ENCODE measurements at places on chromosomes 5 and 9. TPM values are rescaled to one million over a fixed set of nuclear protein-coding genes. Genes with fewer than 3 reads are reported as not detected.
A peak's percentile ranks its signal among the peaks of the same experiment; 100 is the strongest.

DNA sequence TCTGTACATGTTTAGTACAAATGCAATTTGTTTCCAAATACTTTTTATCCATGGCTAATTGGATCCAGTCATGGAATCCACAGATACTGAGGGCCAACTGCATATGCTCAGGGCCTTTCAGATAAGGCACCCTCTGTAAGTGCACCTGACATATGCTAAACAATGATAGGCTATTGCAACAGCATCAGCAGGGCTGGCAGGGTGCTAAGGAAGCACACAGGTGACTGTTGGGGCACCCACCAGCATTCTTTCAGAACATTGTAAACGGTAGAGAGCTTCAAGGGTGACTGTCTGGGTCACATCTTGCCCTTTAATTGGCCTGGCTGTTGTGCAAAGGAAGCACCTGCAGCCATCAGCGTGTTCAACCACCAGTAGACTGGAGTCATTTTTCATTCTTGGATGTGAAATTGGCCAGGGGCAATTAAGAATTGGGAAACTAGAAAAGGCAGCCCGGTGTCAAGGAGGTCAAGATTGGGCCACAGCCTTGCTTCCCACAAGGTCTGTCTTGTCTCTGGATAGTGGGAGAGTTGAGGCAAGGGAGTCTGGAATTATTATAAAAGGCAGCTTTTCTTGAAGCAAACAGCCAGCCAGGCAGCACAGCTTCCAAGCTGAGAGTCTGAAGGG lies 129.3 kb upstream of the RAI14 start:
- DNase-seq: no peak

DNA sequence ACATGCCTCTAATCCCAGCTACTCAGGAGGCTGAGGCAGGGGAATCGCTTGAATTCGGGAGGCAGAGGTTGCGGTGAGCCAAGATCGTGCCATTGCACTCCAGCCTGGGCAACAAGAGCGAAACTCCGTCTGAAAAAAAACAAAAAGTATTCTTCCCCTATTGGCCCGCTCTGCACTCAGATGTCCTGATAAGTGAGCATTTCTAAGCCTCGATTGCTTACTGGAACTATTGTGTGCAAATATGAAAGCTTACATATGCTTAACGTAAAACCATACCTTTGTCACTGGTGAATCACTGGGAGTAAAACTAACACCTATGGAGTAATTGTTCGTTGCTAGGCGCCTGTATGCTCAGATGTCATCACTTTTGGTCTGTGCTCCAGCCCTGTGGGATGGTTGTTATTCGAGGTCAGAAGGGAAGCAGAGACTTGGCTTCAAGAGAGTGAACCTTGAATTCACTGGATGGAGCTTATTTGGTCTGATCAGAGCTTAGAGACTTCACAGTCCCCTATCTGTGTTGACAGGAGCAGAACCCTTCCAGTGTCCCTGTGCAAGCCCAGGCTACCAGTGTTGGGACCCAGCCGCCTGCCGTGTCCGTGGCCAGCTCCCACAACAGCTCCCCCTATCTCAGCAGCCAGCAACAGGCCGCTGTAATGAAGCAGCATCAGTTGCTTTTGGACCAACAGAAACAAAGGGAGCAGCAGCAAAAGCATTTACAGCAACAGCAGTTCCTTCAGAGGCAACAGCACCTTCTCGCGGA lies 25.3 kb upstream of the LTC4S start:
- no peak for DNase-seq

The INSYN2B gene
- total RNA-seq: 0.57 TPM

DNA sequence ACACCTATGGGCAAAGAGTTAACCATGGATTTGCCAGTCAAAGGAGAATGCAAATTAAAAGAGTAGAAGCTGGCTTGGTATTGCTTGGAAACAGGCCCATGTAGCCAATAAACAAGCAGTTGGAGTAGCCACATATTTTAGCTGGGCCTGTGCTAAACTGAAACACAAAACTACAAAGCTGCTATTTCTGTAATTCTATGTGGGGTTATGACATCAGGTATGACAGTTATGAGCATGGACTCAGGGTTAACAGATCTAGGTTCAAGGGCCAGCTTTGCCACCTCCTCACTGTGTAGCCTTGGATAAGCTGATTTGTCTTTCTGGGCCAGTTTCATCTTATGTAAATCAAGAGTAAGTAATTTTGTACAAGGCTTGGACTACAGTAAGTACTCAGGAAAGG lies 142.7 kb downstream of the PIP5K1B start:
- no peak for DNase-seq

DNA sequence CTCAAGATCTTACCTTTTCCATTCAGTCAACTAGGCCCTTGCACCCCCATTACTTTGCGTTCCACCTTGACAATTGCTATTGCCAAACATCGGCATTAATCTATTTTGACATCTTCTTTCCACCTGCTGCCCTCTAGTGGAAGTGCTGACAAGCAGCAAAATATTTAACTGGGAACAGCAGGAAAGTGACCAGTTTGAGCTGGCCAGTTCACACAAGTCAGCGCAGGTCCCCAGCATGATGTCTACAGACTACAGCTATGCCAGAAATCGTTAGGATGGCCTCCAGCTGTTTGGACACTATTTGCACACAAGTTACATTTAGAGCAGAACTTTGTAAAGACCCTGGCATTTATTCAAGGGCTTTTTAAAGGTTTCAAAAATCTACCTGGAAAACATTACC lies 160.1 kb downstream of the GHR start:
- peak; percentile 68 for DNase-seq

The PTGER4 gene
- total RNA-seq: 4.6 TPM

GRCh38 chr5:107418071-107418470 lies 252.7 kb downstream of the EFNA5 start:
- DNase-seq: no peak

- DNase-seq: no peak
Observed at GRCh38 chr9:72773570-72773969, 179.3 kb downstream of the ALDH1A1 start.

DNA sequence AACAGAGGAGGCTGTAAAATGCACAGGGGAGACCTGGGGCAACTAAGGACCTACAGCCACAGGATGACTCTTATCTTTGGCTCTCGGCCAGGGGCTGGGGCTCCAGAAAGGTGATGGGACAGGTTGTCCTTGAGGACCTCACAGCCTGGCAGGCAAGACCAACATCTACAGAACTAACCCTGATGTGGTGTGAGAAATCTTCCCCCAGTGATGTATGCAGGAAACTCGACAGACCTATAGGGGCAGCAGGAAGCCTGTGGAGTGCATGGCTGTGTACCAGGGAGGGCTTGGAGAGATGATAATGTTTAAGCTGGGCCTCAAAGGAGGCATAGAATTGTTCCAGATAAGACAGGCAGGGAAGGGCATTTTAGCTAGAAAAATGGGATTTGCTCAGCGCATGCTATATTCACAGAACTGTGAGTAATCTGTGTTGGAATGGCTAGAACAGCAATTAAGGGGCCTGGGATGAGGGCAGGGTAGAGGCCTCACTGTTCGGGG lies 68.5 kb upstream of the SLC25A51 start:
- no peak for DNase-seq

The PCA3 gene
- not detected for total RNA-seq

The LHX3 gene
- not detected for total RNA-seq

The EGFL7 gene
- 73.3 TPM for total RNA-seq

DNA sequence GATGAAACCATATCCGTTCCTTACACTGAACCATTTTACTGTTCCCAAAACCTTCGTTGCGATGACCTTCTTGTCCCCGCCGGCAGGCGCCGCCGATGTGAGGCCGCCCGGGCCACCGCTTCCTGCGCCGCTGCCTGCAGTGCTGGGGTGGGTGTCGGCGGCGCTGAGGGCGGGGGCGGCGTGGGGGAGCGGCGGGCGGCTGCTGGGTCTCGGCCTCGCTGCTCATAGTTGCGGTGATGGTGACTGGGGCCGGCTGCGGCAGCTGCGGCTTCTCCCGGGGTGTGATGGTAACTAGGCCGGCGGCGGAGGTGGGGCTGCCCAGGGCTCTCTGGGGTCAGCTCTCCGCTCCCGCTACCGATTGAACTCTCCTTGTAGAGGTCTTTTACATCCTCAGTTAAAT lies 14.1 kb upstream of the OR2S2 start:
- DNase-seq: peak; percentile 64

DNA sequence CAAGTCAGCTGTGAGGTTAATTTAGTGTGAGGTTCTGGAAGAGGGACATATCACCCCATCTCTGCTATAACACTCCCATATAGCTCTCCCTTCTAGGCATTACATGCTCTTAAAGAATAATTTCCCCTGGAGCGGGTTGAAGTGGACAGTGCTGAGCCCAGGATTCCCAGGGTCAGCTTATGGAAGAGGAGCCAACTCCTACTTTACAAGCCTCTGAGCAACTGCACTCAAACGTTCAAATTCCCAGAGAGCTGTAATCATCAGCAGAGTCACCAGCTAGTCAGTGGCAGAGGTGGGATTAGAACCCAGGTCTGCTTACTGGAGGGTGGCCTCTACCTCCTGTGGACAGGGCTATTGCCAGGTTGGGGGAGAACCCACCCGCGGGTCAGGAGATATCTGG lies 1.4 kb downstream of the NEURL1B start:
- DNase-seq: no peak

The SLF1 gene
- total RNA-seq: 4.8 TPM

DNA sequence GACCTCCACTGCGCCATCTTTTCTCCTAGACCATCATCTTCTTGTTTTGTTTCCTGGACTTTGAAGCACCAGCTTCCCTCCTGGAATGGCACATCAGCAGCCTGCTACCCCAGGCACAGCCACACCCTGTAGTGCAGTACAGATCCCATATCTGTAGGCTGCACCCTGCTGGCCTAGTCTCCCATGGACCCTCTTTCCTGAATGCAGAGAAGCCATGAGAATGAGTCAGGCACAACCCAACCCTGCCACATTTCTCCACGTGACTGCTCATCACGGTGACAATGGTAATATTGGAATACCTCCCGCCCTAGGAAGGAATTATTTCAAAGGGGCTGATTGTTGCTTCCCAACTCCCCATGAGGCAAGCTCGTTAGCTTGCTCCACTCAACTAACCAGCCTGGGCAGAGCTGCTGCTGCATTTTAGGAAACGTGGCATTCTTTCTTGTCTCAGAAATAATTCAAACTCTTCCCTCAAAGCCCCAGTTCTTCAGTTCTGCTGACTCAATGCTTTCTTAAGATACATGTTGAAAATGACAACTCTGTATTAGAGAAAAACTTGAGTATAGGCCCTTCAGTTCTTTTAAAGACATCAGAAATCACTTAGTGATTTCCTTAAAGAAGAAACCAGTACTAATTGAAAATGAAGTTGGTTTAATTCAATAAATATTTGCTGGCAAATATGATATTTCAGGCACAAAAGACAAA lies 328.1 kb downstream of the MLLT3 start:
- DNase-seq: no peak

The PCDH12 gene
- 7.1 TPM for total RNA-seq

The CLIC3 gene
- total RNA-seq: 4.7 TPM

- DNase-seq: no peak
Observed at GRCh38 chr9:128986671-128987070, 39.2 kb downstream of the NUP188 start.

GRCh38 chr5:180084638-180085561 lies 13.3 kb upstream of the RNF130 start:
- no peak for DNase-seq

The SLC22A4 gene
- 6.5 TPM for total RNA-seq

DNA sequence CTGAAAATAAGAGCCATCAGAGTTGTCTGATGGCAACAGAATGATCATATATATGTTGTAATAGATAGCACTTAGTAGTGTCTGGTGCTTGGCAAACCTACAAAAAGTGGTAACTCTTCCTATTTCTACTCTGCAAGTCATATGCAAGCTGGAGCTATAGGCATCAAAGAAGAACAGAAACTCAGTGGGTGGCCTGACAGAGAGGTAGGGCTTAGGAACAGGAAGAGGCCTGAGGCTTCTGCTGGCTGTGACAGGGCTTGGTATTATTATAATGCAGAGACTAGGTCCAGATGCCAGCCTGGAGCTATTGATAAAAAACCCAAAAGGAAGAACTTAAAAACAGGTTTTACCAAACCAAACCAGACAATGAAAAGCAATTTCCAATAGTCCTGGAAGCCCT lies 4.4 kb upstream of the DIAPH1 start:
- no peak for DNase-seq

GRCh38 chr5:80249901-80250300 lies 5.9 kb downstream of the SERINC5 start:
- DNase-seq: no peak

DNA sequence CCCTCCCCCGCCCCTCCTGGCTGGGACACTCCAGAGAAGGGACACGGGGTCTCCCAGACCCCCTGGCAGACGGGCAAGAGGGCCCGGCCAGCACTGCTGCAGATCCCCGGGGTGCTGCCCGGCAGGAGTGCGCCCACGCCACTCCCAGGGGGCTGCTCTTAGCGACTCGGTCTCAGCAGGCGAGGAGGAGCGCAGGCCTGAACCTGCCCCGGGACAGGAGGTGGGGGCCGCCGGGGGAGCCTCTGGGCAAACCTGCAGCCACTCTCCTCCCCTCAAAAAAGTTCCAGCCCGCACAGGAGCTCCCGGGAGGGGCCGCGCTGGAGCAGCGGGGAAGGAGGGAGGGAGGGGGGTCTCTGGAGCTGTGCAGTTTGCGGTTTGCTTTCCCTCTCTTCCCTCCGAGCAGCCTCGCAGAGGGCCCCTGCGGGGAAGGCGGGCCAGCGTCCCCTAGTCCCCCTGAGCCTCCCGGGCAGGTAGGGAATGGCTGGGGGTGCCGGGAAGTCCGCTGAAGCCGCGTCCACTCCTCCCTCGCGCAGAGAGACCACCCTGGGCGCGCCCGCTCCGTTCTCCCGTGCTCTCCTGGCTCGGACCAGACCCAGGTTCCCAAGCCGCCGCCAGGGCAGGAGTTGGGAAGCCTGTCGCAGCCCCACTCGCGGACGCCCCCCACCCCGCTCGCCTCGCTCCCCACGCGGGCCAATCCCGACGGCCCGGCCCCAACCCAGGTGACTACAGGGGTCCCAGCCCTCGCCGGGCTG lies 44.2 kb downstream of the NACC2 start:
- DNase-seq: peak; percentile 68

The GNA14 gene
- 5.2 TPM for total RNA-seq

The PLAC8L1 gene
- total RNA-seq: not detected

GRCh38 chr5:181163487-181164075 lies 16.2 kb downstream of the OR2V2 start:
- DNase-seq: no peak

DNA sequence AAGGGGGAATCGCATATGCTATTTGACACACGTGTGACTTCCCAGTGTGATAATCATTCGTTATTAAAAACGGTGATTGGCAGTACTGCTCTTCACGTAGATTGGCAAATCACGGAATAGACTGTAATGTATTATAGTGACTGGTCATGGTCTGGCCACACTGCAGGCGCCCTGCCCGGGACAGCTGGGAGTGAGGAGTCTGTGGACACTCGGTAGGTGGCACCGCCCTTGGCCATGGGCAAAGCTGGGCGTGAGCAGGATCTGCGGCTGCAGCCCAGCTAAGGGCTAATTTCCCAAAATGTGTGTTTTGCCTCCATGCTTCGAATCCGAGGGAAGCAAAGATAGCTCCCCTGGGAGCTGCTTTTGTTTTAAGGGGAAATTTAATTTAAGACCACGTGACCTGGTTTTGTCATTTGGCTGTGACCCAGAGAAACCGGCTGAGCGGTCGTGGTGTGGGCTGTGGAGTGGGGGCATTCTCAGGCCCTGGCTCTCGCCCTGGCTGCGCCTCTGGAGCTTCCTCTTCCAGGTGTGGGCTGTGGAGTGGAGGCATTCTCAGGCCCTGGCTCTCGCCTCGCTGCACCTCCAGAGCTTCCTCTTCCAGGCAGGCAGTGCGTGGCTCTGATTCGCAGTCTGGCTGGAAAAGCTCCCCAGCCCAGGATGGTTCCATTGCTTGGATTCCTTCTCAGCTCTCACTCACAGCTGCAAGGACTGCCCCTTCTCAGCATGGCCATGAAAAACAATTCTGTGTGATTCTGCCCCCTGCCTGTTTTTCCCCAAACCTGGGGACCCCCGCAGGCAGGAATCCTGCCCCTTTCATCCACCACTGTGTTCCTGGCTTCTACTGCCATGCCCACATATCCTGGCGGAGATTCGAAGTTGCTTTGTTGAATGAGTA lies 131.1 kb downstream of the OLFM1 start:
- DNase-seq: peak; percentile 56

The ORM2 gene
- not detected for total RNA-seq

The SNCAIP gene
- 3.9 TPM for total RNA-seq

Measured in right cardiac atrium (tissue), 5 donors.